D341Med (cell line): ENCODE measurements at places on chromosomes 1 and 21.
A peak's percentile ranks its signal among the peaks of the same experiment; 100 is the strongest.

GRCh38 chr1:8985915-8986813, 40.1 kb downstream of the SLC2A7 start:
- DNase-seq: no peak

- no peak for DNase-seq
Observed at GRCh38 chr1:245132771-245133170, 22.0 kb upstream of the KIF26B start.

- DNase-seq: no peak
Observed at GRCh38 chr1:197017558-197018146, 40.3 kb downstream of the CFHR5 start.

GRCh38 chr1:236066828-236067386, 2.0 kb upstream of the NID1 start:
- no peak for DNase-seq

DNA sequence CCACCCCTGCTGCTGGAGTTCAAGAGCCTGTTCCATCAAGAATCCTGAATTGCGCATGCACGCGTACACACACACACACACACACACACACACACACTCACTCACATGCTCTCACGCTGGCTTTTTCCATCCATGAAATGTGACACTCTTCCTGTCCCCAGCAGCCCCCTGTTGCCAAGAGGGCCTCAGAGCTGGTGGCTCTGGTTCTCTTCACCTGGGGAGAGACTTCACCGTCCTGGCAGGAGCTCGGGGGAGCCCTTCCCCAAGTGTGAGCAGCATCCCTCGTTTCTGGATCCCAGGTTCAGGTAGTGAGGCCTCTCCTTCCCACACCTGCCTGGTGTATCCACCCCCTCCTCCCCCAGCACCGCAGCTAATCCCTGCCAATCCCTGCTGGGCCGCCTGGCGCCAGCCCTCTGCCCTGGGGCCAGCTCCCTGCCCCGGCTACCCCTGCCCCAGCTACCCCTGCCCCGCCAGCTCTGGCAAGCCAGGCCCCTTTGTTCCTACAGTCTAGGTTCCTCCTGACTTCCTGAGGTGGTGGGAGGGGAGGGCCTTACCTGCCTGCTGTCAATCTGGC, 9.9 kb downstream of the PLOD1 start:
- peak; percentile 47 for DNase-seq

DNA sequence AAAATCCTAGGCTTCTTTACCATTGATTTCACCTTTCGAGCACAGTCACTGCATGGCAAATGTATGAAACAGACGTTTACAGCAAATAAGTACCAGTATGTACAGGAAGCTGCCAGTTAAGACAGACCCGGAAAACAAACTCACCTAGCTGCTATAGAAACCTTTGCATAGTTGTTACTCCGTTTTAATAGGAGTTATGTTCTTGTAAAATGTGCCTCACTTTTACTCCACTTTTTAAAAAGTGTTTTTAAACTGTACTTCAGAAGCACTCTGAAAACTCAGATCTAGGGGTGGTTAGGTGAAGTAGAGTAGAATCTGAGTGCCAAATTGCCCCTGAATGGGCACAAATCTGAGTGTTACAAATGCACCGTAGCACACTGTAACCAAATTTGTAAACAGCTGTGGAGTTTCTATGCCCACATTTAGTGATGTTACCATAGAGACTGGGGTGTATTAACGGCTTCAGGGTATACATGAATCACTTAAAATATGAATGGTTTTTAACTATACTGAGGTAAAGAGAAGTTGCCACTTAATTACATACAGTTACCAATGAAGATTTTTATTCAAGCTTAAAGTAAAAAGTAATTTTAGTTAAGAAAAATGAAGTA, 30.7 kb downstream of the CNIH4 start:
- DNase-seq: no peak

DNA sequence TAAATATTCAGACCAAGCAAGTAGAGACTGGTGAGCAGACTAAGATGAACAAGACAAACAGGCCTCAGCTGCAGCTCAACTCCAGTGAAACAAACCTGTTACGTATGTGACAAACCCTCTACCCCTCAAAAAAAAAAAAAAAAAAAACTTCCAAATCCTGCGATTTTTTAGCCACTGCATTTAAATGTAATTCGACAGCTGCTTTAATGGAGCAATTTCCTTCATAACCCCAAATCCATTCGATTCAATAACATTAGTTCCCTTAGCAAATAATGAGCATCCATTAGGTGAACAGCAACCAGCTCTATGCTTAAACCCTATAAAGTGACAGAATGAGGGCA, 31.1 kb downstream of the SIPA1L2 start:
- DNase-seq: no peak
